CD4-positive, alpha-beta T cell treated with Interleukin-4 for 1 hour (primary cell): ENCODE measurements at places on chromosomes 7 and 10.

GRCh38 chr10:77196614-77197013 lies 441.0 kb downstream of the KCNMA1 start:
- no peak for DNase-seq

DNA sequence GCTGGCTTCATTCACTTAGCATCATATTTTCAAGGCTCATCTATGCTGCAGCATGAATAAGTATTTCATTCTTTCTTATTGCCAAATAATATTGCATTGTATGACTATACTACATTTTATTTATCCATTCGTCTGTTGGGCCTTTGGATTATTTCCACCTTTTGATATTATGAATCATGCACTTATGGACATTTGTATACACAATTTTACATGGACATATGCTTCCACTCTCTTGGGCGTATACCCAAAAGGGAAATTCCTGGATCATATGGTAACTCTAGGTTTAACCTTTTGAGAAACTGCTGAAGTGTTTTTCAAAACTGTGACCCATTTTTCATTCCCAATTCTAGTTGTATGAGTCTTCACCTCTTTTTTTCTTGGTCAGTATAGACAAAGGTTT lies 80.3 kb upstream of the GNAI1 start:
- no peak for DNase-seq

GRCh38 chr7:91288208-91288824 lies 24.1 kb downstream of the FZD1 start:
- DNase-seq, result no peak

DNA sequence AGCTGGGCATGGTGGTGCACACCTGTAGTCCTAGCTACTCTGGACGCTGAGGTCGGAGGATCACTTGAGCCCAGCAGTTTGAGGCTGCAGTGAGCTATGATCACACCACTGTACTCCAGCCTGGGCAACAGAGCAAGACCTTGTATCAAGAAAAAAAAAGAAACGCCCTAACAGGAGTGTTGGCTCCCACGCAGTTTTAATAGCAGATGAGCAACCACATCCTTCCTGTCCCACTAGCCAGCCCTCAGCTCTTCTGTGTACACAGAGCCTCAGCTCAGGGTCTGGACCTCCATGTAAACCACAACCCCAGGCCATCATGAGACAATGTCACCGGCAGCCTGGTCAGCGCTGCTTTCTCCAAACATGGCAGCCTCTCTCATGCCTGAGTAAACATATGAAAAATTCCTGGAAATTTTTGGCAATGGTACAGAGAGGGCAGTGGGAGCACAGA lies 108.2 kb downstream of the PIP4K2A start:
- peak; percentile 77 for DNase-seq
